ENCODE measurements at places on chromosomes 5 and 9.

DNA sequence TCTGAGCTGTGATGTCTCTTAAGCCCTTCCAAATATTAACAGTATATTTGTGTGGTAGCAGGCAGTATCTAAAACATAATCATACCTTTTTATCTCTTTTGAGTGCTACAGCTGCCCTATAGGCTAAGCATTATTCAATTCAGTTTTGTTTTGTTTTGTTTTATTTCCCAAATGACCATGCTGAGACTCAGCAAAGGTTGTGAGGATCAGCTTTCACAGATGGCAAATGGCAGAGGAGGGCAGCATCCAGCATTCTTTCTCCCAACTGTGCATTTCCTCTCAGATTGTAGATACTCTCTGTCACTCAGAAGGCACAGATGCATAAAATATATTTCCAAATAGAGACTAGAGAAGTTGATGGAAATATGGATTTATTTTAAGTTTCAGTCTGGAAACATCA is 90.7 kb downstream of the DAPK1 start:
- no peak for DNase-seq

- no peak for DNase-seq
Observed at GRCh38 chr5:179606071-179606909, 17.2 kb downstream of the HNRNPH1 start.

DNA sequence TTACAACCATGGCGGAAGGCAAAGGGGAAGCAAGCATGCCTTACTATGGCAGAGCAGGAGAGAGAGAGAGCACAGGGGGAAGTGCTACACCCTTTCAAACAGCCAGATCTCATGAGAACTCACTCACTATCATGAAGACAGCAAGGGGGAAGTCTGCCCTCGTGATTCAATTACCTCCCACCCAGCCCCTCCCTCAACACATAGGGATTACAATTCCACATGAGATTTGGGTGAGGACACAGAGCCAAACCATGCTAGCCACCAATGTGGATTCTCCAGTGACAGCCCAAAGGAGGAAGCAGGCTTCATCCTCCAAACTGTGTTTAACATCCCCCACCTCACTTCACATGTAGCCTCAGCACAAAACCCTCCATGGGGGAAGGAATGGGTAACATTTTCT is 563.7 kb downstream of the CDK5RAP2 start:
- DNase-seq = no peak

DNA sequence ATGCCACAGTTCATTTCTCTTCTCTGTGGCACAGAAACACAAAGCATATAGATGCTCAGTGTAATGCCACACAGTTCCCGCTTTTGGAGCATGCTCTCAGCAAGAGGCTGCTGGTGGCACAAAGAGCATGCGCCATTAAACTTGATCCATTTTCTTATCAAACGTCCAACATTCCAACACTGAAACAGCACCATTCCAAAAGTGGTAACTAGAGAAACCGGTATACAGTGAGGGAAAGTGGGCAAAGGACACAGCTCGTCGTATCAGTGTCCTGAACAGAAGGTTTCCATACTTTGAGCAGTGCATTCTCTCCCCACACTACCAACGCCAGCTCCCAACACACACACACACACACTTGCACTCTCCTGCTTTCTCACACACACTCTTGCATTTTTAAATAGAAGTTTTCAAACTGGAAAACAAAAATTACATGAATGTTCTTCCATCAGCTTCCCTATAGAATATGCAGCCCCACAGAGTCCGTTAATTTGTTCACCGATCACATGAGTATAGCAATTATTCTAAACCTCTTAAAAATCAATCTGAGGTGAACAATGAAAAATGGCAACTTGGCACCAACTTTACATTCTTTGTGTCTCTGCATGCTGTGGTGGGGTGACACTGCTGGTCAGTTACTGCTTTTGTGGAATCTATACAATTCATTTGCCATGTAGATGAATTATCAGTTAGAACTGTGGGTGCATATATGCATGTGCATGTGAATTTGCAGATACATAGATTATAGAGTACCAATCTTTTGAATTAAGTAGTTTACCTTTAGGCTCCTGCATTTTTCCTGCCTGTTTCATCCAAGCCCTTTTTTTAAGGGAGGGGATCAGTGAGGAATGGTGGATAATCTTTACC is 5.7 kb downstream of the NFIB start:
- no peak for DNase-seq

- no peak for DNase-seq
Observed at GRCh38 chr5:6728011-6728794, 15.0 kb downstream of the TENT4A start.

- DNase-seq = no peak
Observed at GRCh38 chr5:56255502-56255901, 22.4 kb upstream of the ANKRD55 start.

GRCh38 chr5:178902849-178903248 is 7.1 kb downstream of the ZFP2 start:
- DNase-seq = no peak

DNA sequence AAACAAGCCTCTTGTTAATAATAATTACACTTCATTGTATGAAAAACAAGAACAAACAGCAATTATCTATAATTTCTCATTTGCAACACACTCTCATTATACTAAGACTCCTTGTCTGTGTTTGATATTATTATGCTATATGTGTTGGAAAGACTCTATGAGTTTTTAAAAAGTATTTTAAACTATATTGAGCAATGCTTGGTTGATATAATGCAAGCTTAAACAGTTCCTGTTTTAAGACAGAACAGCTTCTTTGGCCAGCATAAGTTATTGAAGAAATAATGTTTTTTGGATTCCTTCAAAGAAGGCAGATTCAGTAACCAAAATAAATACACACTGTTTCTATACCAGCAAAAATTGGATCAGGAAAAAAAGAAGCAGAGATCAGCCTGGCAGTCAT is 871.4 kb downstream of the MAT2B start:
- DNase-seq = no peak

DNA sequence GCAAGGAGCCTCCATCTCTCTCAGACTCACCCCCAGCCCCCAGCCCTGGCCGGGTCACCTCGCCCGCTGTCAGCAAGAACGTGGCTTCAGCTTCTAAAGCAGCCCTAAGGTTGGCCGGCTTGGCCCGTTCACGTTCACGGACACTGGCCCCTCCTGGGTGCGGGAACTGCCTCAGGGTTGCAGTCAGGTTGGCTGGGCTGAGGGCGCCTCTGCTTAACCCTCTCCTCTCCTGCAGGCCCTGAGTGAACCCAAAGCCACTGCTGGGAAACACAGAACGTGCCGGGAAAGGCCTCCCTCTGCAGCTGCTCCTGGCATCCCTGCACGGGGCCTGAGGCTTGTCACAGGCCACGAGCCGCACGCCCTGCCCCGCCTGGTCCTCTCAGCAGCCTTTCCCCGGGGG is 40.1 kb upstream of the UBAC1 start:
- DNase-seq = no peak

DNA sequence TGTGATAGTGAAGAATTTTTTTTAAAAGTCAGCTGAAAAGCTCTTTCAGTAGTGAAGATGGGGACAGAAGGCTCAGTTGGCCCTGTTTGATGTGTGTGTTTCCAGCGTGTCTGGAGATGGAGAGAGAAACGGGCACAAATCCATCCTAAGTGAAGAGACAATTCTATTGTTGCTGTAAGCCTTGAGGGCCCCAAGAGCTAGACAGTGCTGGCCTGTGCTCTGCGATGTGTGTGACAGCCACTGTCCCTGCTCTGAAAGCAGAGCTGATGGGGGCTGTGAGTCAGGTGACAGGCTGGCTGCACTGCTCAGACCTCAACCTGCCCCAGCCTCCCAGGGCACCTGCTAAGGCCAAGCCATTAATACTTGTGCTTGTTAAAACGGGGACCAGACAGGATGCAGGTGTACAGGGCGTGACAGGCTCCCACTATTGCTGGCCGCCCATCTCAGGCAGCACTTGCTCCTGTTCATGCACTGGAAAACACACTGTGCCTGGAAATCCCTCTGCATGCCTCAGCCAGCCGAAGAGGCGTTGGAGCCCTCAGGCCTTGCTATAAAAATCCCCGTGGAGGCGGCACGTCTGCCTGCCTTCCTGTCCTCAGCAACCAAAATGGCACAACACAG is 44.6 kb upstream of the SEMA4D start:
- no peak for DNase-seq

DNA sequence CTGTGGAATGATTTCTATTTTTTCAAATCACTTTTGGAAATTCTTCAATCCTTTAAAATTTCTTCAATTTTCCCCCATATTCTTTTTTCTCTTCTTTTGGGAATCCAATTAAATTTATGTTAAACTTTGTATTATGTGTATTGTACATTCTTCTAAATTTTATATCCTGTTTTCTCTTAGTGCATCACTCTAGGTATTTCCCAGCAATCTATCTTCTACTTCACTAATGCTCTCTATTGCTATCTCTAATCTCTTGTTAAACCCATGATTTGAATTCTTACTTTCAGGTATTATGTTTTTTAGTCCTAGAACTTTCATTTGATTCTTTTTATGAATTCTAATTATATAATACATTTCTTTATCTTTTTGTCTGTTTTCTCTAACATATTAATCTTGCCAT is 23.4 kb upstream of the SLC24A2 start:
- DNase-seq = no peak

GRCh38 chr9:121138973-121139372 is 62.7 kb downstream of the RAB14 start:
- DNase-seq = no peak

- no peak for DNase-seq
Observed at GRCh38 chr5:178291969-178292825, 59.6 kb upstream of the PHYKPL start.

- DNase-seq = no peak
Observed at GRCh38 chr5:88490874-88491273, 222.2 kb upstream of the TMEM161B start.

- DNase-seq = no peak
Observed at GRCh38 chr5:5316334-5316733, 106.1 kb upstream of the ICE1 start.

DNA sequence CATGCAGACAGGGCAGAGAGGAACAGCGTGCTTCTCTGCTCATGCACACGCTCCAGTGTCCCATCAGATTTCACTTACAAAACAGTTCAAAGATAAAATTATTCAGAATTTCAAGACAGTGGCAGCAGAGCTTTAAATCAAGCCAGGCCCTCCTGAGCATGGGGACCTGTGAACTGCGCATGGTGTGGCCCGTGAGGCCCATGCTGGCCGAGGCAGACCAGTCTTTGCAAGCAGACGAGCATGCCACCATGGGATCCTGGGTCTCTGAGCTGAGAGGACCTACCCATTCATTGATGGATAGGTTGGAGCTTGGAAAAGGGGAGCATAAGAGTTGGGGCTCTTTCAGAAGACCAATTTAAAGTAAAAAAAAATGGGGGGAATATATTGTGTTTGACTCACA is 35.0 kb upstream of the SAP30L start:
- no peak for DNase-seq

GRCh38 chr5:143390258-143390657 is 13.2 kb downstream of the NR3C1 start:
- no peak for DNase-seq

- no peak for DNase-seq
Observed at GRCh38 chr5:14380712-14381111, 200.9 kb upstream of the OTULINL start.

- DNase-seq = no peak
Observed at GRCh38 chr9:69811351-69811868, 9.2 kb upstream of the CFAP95 start.

DNA sequence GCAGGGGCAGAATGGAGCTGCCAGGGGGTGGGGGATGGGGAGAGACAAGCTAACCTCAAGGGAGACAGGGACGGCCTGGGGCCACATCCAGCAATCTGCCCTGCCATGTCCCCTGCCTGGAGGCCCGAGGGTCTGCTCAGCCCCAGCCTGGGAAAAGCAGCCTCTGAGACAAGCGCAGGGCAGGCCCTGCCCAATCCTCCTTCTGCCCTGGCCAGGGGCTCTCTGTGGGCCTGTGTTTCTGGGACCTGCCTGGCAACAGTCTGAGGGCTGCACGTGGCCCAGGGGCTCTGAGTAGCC is 13.9 kb upstream of the QSOX2 start:
- no peak for DNase-seq

DNA sequence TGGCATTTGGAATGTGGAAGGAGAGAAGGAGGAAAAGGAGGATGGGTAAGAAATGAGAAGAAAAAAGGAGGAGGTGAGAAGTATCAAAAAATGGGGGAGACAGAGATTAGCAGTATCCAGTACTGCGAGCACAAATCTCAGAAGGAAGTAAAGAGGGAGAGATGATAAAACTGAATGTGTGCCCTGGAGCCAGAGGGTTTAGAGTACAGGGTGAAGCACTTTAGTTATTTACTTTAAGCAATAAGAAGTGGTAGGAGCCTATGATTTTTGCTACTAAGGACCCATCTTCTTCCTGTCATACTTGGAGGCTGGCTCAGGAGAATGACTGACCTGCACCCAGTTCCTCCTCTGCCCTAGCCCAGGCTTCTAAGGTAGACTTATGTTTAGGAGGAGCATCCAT is 94.9 kb downstream of the ADRB2 start:
- no peak for DNase-seq

DNA sequence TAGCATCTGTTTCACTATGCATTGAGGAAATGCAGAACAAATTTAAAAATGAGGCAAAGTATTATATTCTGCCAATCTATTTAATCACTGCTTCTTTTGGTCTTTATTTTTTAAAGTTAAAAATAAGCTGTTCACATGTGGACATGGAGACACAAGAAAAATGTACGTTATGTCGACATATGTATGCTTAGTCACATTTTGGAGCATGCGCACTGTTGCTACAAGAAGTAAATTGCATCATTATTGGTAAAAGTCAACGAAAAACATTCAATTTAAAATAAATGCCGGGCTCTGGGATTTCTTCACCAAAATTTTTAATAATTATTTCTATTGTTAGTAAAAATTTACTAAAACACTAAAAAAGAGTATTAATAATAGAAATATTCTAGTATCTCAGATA is 876.3 kb upstream of the CTNND2 start:
- DNase-seq = no peak

DNA sequence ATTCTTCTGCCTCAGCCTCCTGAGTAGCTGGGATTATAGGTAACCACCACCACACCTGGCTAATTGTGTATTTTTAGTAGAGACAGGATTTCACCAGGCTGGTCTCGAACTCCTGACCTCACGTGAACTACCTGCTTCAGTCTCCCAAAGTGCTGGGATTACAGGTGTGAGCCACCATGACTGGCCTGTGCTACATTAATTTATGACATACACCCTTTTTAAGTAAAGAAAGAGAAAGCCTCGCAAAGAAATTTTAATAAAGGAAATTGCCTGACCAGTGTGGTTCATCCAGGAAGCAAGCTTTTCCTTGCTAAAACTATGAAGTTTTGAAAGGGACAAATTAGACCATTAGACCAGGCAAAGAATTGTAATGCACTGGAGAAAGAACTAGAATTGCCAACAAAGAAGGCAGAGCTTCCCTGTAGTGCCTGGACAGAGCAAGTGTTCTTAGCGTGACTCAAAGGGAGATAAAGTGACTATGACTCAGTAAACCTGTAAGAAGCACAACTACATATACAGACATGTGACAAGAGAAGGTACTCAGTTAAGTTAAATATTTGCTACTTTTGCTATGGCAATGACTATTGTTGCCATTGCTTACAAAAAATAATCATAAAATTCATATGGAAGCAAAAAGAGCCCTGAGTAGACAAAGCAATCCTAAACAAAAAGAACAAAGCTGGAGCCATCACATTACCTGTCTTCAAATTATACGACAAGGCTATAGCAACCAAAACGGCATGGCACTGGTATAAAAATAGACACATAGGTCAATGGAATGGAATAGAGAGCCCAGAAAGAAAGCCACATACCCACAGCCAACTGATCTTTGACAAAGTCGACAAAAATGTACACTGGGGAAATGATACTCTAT is 54.6 kb downstream of the FYB1 start:
- DNase-seq = no peak

Measured in stimulated activated CD4-positive, alpha-beta T cell treated with anti-CD3 and anti-CD28 coated beads, Interleukin-1b, Interleukin-23, amount 100 ng/mL, for 1 hour (primary cell).